ENCODE measurements at places on chromosomes 12 and 14.

DNA sequence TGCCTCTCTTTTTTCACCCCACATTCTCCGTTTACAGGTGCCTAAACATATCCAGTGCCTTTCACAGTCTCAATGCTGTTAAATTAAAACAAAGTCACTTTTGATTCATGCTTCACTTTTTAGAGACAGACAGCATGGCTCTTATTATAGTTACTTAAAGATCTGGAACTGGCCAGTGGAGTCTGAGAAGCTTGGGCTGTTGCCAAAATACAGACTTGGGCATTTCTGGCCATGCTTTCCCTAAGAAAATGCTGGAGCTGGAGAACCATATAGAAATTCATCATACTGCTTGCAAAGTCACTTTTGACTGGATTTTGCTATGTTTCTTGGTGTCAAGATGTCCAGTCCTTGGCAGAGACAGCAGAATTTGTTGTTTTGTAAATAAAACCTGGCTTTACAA lies 12.2 kb upstream of the GPR68 start:
- DNase-seq = no peak

GRCh38 chr12:115199831-115200230 lies 515.9 kb upstream of the TBX3 start:
- DNase-seq = no peak

DNA sequence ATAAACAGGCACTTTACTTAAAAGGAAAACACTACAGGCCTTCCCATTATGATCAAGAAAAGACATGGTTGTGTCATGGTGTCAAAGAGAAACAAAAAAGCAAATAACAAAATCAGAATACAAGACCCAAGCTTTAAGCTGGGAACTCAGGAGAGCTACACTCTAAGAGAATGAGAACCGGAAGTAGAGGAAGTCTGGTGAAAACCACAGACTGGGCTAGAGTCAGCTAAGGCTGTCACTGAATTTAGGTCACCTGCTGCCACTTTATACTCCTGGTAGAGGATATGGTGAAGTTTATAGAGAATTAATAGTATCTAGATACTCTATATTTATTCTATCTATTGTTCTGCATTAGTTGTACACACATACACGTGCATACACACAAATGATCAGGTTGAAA lies 971.7 kb downstream of the FLRT2 start:
- no peak for DNase-seq

DNA sequence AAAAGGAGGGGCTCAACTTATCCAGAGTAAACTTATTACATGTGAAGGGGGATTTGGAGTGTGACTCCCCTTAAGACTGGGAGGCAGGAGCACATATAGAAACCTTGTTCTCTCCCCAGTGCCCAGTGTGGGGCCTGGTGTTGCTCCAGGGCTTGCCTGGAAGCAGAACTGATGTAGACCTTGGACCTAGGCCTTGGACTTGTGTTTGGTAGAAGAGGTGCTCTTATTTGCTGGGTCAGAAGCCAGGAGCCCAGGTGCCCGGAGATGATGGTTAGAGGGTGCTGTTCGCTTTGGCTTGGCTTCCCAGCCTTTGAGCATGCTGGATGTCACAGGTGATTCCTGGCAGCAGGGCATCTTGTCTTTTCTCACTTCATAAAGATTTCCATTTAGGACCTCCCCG lies 110.4 kb downstream of the SMOC1 start:
- no peak for DNase-seq

DNA sequence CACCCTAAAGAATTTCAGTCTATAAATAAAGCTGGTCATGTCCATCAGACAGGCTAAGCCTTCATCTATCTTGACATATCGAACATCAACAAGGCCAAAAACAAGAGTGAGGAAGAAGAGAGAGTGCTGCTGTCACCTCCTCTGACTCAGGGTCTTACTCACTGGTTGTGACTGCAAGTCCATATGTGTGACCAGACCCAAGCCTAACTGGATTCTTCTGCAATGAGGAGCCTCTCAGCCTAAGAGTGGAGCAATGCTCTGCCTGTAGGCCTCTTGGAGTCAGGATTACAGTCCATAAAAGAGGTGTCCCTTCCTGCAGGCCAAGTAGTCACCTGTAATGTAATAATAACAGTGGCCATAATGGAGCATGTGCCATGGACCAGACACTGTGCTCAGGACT lies 121.2 kb upstream of the SLC35F4 start:
- DNase-seq = no peak

DNA sequence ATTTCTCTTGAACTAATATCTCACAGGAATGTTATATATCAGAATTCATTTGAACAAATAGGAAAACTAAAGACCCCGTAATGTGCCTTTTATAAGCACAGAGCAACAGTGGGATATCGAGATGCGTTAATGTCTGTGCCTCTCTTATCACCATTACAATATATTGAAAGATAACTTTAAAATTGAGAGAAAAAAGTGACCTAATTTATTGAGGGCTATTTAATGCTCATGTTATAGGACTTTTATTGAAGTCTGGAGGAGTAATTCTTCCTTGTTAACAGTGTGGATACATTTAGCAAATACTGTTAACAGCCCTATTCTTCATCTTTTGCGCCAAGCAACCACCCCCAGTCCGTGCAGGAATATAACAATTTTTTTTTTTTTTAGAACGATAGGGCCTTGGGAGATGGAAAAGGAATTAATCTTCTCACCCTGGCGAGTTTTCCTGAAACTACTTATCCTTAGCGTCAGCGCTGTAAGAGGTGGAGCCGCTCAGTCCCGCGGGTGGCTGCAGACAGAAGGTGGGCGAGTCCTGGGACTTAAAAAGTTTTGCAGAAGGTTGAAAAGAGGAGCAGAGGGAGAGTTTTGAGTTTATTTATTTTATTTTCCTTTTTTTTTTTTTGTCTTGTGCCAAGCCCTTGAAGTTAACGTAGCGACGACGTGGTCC lies 11.0 kb downstream of the FOXG1 start:
- DNase-seq = no peak

GRCh38 chr12:90229407-90230170 lies 521.0 kb upstream of the ATP2B1 start:
- no peak for DNase-seq

DNA sequence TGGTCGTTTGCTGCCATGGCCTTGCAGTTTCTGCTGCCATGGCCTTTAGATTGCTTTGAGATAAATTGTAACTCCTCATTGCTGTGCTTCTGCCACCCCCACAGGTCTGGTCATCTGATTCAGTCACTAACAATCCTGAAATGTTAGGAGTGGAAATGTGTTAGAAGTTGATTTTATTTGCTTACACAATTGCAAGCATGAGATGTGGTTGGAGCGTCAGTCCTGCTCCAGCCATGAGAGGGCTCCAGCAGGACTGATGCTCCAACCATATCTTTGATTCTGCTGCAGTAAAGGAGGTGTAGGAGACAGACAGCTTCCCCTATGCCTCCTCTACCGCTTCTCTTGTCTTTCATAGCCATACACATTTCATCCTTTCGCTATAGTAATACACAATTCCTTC lies 226.8 kb upstream of the RGS6 start:
- no peak for DNase-seq

- DNase-seq = no peak
Measured at GRCh38 chr12:90808568-90808967, 146.4 kb downstream of the CCER1 start.

- DNase-seq = no peak
Measured at GRCh38 chr12:58966939-58967338, 46.6 kb upstream of the LRIG3 start.

DNA sequence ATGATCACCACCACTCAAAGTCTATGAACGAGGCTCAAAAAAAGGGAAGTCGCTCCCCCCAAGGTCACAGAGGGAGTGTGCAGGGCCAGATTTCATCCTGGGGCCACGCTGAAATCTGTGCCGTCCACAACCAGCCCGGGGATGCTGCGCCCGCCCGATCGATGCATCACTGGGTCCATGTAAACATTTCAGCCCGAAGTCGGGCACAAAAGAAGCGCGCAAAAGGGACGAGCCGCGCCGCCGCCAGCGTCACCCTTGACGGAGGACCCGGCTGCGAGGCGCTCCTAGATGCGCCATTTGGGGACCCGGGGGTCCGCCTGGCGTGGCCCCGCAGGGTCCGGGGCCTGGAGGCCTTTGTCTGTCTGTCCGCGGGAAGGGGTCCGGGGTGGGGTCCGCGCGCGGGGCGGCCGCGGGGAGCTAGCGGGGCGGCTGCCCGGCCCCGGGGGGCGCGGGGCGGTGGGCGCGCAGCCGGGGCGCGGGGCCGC lies 503 bp downstream of the FBXO21 start:
- DNase-seq = peak; percentile 31

DNA sequence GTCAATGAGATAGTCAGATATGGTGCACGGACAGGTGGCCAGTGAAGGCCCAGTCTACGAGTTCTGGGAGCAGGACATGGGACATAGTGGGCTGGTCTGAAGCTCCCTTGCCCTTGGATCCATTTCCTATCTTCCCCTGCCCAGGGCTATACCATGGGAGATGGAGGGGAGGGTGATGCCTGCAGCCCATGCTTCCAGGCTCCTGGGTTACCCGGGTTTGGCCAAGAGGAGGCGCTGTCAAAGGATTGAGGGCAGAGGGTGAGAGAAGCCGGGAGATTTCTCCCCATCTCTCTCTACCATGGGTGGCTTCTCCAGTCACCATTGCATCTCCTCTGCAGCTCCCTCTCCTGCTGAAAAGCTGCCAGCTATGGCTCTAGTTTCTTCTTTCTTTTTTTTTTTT lies 52.8 kb upstream of the LHX5 start:
- DNase-seq = no peak

- DNase-seq = no peak
Measured at GRCh38 chr14:60287452-60287851, 38.4 kb downstream of the PPM1A start.

DNA sequence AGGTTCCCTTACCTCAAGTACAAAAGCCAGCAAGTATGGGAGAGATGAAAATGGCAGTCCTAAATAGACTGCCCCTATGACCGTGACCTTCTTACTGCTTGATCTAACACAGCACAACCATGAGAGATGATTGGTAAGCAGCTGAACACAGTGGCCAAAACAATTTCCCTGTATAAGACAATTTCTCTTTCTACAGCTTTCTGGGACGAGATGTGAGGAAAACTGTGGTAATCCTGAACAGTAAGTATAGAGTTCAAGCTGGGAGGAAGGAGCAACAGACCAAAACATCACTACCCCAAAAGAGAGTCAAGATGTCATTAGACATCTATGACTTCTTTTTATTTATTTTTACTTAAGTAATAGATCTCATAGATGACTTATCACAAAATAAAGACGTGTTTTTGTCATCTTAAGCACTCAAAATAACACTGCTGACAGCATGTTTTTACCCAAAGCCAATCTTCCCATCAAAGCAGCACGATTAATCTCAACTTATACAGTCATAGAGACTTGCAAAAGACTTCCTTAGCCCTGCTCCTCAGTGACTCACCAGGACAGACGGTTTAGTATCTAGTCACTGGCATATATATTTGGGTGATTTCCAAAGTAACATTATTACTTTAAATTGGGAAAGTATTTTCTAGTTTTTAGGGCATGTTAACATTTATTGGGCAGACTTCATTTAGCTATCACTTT lies 3.7 kb downstream of the TMEM52B start:
- DNase-seq = no peak

DNA sequence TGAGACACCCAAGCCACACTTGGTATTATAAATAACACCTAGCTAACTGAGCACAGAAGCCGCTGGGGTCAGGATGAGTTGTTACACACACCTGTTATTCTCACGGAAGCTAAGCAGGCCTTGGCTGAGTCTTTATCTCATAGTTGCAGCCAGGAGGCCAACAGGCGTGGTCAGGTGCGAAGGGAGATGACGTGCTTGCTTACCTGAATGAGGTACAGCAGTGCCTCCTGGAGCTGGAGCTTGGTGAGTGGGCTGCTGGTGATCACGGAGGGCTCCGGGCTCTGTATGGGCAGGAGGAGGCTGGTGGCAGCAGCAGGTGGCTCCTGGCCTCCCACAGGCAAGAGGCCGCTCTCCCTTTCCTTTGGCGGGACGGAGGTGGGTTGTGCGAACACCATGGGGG lies 30.4 kb upstream of the CACNA2D4 start:
- DNase-seq = no peak

GRCh38 chr14:23443881-23444280 lies 8.4 kb upstream of the MYH7 start:
- DNase-seq = no peak

GRCh38 chr14:62126879-62127478 lies 364.8 kb downstream of the SNAPC1 start:
- DNase-seq = peak; percentile 14

DNA sequence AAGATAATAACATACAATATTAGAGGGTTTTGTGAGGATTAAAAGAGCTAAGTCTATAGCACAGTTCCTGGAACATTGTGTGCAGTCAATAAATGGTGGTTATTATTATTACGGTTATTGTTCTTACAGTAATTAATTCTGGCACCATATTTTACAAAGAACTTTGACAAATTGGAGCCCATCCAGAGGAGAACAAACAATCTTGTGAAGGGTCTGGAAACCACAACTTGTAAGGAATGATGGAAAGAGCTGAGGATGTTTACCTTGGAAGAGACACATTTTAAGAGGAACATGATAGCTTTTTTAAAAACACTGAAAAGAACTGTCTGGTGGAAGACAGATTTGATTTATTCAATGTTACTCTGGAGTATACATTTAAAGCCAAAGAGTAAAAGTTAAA lies 150.5 kb upstream of the KRR1 start:
- DNase-seq = no peak

GRCh38 chr12:3587402-3588013 lies 96.5 kb downstream of the PRMT8 start:
- DNase-seq = no peak

DNA sequence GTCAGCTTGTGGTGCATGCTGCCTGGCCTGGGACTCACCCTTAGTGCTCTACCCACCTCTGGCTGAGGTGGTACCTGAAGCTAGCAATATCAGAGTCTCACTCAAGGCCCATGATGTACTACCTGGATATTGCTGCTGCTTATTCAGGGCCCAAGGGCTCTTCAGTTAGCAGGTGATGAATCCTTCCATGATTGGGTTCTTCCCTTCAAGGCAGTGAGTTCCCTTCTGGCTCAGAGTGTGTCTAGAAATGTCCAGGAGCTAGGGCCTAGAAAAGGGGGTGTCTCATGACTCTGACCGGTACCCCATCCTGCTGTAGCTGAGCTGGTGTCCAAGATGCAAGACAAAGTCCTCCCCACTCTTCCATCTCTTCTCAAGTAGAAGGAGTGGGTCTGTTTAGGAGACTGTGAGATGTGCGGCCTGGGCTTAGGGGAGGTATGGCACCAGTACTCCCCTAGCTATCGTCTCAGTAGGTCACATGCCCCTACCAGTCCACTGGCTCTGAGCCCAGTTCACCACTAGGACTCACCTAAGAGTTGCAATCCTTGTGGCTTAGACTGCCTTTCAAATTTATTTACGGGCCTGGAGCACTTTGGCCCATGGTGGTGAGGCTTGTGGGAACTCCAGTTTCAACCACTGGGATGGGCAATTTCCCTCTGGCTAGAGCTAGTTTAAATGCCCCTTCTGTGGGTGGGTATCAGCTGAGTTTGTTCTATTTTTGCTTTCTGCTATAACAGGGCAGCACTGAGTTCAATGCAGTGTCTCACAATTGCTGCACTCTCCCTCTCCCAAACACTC lies 12.2 kb downstream of the PRORP start:
- no peak for DNase-seq

DNA sequence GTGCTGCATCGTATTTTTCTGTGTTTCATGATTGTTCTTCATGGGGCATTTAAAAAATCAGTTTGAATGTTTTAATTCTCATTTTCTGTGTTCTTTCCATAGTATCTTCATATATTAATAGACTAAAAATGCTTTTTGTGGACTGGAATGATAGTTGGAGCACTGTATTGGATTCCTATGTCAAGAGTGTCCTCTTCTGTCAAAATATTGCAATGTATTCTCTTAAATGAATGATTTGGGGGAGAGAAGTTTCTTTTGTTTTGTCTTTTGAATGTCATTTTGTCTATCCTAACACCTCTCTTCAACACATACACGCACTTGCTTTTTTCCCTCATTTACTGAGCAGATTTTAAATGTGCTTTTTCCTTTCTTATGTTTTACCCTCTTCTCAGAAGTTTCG lies 4.7 kb upstream of the EIF2S3B start:
- DNase-seq = no peak
